Activated CD4-positive, alpha-beta T cell treated with anti-CD3 and anti-CD28 coated beads for 24 hours (primary cell): ENCODE measurements at places on chromosomes 1 and 21.
A peak's percentile ranks its signal among the peaks of the same experiment; 100 is the strongest.

DNA sequence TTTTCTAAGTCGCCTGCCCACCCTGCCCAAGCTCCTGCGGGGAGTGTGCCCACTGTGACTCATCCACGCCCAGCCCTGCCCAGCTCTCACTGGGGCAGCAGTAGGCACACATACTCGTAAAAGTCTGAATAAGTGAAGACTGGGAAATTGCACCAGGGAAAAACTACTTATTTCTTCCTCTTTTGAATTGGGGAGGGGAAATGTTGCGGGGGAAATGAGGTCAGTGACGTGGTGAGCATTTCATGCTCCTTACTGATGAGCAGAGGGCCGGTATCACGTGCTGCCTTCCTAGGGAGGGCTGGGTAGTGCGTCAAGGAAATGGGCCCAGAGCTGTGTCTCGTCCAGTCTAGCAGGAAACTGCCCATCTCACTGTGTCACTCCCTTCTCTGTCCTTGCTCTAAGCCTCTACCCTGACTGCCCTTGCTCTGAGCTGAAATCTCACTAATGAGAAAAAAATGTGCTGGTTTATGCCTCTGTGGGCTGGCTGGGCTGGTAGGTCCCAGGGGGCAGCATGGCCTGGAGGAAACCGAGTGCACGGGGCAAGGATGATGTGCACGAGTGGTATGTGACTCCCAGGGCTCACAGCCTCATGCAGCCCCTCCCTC is 13.5 kb upstream of the TNFRSF1B start:
- no peak for DNase-seq

DNA sequence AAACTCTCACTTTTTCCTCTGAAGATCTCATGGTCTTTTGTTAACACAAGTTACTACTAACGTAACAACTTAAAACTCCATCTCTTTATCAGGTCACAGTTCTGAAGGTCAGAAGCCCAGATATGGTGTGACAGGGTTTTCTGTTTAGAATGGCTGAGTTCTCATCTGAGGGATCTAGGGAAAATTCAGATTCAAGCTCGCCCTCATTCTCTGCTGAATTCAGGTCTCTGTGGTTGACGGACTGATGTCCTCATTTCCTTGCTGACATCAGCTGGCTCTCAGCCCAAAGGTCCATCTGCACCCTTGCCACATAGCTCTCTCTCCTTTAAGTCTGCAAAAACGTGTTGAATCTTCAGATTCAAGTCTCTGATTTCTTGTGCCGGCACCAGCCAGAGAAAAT is 6.1 kb upstream of the NTPCR start:
- no peak for DNase-seq

DNA sequence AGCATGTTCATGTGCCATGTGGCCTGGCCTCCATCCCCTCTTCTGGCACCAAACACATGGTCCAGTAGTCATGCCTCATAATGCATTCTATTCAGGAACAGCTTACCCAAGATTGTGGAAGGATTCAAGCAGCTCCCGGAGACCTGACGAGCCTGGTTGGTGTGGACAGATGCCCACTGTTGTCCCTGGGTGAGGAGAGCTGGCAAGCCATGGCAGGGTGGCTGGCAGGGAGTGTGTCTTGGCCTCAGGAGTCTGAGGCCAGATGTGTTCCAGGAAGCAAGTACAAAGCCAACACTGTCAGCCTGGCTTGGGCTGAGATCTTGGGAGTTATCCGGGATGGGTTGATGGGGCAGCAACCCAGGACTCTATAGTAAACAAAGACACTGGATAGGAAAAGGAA is 7.3 kb upstream of the FABP3 start:
- no peak for DNase-seq

DNA sequence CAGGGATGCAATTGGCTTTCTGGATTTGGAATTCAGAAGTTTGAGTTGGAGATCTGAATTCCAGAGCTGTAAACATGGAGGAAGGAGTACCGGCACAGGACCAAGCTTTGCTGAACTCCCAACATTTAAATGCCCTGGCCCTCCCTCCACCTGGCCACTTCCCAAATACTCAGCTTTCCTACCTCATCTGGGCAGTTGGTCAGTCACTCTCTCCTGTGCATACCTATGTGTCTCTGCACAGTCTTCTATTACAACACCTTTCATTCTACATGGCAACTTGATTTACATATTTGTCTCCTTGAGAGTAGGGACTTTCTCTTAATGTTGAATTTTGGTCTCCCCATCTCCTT is 6.1 kb upstream of the KHDRBS1 start:
- no peak for DNase-seq

GRCh38 chr1:111486431-111486830 is 12.6 kb downstream of the C1orf162 start:
- no peak for DNase-seq

DNA sequence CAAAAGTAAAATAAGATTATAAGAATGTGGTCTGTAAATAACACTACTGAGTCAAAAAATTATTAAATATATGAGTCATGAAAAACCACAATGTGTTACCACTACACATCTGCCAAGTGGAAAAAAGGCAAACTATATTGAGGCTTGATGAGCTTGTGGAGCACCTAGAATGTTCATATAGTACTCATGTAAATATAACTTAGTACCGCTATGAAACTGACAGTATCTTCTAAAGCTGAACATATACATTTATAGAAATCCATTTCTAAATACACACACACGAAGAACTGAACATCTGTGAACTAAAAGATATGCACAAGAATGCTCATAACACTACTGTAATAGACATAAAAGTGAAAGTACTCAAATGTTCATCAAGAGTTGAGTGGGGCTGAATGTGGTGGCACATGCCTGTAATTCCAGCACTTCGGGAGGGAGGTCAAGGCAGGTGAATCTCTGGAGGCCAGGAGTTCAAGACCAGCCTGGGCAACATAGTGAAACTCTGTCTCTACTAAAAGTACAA is 18.5 kb upstream of the GBP3 start:
- DNase-seq, result no peak

GRCh38 chr1:178160736-178161475 is 67.0 kb downstream of the RASAL2 start:
- DNase-seq, result no peak

DNA sequence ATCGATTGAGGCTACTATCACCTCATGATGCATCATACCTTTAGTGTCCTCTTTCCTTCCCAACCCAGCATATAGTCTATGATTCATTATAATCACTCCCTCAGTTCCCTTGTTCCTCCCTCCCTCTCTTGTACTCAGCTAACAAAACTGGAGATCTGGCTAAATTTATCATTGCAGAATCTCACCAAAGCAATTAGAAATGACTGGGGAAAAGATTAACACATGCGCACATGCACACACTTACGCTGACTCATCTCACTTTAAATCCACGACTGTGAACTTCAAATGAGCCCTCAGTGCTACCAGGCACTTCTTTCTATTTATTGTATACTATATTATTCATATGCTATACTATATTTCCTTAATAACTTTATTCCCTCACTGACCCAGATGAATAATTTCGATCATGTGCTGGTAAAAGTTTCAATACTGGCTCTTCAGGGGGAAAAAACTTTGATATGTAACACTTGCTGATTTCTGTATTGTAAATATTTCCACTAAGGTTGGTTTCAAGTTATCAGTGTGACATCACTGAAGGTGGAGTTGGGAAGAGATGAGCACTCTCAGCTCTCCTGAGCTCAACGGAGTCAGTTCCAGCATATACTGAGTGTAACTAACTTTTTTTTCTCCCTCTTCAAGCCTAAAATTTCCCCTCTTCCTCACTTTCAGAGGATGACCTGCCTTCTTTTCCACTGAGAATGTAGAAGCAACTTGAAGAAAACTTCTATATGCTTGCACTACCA is 613.7 kb upstream of the B3GALT2 start:
- no peak for DNase-seq

DNA sequence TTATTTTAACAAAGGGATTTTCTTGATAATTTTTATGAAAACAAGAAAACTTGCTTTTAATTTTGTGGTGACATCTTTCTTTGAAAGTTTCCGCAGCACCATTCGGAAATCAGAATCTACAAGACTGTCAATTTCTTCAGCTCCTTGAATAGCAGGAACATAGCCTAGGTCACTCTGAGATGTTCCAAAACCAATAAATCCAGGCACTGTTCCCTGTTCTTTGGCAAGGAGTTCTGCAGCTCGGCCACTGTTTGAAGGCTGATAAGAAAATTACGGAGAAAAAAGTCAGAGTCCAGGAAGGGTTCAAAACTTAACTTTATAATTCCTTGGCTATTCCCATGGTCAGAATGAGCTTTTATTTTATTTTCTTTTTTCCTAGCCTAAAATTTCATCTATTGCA is 6.0 kb downstream of the LTN1 start:
- no peak for DNase-seq

GRCh38 chr1:111565079-111565478 is 54.5 kb upstream of the RAP1A start:
- DNase-seq, result no peak

DNA sequence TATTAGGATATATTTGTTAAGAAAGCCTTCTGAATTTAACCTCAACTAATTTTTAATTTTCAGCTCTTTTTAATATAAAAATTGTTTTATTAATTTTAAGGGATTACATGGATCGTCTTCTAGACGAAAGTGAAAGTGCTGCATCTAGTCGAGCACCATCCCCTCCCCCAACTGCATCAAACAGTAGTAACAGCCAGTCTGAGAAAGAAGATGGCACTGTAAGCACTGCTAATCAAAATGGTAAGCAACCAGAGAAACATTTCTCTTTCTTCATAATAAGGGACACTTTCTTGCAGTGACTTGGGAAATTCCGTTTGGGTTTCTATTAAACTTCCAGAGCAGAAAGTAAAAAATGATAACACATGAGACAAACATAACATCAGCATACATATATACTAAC is 56.9 kb downstream of the MIER1 start:
- DNase-seq, result peak; percentile 9

- DNase-seq, result no peak
Measured at GRCh38 chr1:201903135-201903534, 14.4 kb downstream of the SHISA4 start.

- no peak for DNase-seq
Measured at GRCh38 chr1:210624722-210625121, 296.0 kb downstream of the HHAT start.

GRCh38 chr1:171998711-171999110 is 157.4 kb downstream of the DNM3 start:
- no peak for DNase-seq

- DNase-seq, result no peak
Measured at GRCh38 chr1:219965285-219966070, 37.1 kb upstream of the SLC30A10 start.

GRCh38 chr1:182189535-182190066 is 128.1 kb upstream of the ZNF648 start:
- no peak for DNase-seq

DNA sequence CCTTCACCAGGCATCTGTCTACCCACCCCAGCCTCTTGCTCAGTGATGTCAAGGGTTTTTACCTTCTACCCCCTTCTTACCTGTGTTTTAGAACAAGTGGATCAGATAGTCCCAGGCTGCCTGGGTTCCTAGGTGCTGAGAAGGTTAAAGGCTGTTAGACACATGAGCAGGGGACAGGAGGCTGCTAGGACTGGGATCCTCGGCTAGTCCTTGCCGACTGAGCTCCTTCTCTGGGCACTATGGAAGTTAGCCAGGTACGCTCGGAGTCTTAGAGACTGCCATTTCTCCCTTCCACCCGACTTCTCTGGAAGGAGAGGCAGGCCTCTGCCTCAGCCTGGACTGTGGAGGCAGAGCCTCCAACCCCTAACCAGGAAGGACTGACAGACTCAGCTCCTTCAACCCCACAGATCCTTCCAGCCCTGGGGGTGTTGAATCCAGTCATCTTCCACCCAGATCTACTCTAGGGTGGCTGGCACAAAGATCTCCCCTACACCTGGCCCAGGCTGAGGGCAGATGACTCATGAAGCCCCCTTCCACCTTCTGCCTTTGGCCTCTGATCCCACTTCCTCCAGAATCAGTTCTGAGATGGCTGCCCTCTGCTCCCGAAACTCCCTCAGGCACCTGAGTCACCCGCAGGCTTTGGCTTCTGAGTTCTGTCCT is at the start of gene DYNLT4:
Gene DYNLT4 (minus strand): TSS at position 648 of the 660 bp plus-strand sequence. CDS start 683 bp downstream, outside the sequence.
- no peak for DNase-seq

GRCh38 chr1:82782599-82782998 is 981.9 kb downstream of the ADGRL2 start:
- no peak for DNase-seq

DNA sequence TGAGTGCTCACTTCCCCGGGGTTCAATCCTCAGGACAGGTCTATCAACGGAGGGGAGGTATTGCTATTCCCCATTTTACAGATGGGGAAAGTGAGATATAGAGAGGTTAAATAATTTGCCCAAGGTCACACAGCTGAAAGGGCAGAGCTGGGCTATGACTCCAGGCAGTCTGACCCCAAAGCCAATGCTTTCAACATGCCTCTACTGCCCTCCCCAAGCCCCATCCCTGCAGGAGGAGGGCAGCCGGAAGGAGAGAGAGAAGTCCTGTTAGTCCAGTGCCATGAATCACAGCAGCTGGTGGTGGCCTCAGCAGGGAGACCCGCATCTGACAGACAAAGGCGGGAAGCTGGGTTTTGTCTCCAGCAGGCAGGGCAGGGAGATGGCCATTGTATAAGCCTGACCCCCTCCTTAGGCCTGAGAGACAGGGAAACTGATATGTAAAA is 20.0 kb upstream of the CLIC4 start:
- no peak for DNase-seq

DNA sequence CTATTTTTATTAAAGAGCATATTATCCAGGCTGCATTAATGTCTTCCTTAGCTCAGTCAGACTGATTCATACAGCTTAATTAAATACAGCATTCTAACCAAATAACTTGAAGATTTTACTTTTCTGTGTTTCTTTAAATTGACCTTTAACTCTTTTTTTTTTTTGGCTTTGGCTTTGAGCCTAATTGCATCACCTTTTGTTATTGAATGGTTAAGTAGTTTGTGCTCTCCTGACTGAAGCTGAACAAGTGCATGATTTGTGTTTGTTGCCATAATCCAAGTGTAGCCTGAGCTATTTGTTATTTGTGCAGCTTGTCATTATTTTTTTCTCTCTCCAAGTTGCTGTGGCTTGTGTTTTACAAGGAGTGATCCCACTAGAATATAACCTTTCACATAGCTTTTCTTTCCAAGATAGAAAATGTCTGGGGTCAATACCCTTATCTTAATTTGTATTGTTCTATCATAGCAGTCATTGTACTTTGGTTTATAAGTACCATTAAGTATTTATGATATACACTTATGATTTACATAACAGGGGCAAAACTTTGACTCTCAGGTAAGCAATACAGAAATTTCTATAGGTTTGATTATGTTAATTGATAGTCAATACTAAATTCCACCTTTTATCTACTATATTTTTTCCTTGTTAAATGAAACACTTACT is 31.6 kb downstream of the CDC14A start:
- DNase-seq, result no peak

GRCh38 chr1:8012955-8013354 is 13.2 kb downstream of the ERRFI1 start:
- DNase-seq, result no peak
